ENCODE measurements at places on chromosomes 4 and X.
A peak's percentile ranks its signal among the peaks of the same experiment; 100 is the strongest.

GRCh38 chr4:102454981-102455685, 46.0 kb upstream of the NFKB1 start:
- no peak for DNase-seq

DNA sequence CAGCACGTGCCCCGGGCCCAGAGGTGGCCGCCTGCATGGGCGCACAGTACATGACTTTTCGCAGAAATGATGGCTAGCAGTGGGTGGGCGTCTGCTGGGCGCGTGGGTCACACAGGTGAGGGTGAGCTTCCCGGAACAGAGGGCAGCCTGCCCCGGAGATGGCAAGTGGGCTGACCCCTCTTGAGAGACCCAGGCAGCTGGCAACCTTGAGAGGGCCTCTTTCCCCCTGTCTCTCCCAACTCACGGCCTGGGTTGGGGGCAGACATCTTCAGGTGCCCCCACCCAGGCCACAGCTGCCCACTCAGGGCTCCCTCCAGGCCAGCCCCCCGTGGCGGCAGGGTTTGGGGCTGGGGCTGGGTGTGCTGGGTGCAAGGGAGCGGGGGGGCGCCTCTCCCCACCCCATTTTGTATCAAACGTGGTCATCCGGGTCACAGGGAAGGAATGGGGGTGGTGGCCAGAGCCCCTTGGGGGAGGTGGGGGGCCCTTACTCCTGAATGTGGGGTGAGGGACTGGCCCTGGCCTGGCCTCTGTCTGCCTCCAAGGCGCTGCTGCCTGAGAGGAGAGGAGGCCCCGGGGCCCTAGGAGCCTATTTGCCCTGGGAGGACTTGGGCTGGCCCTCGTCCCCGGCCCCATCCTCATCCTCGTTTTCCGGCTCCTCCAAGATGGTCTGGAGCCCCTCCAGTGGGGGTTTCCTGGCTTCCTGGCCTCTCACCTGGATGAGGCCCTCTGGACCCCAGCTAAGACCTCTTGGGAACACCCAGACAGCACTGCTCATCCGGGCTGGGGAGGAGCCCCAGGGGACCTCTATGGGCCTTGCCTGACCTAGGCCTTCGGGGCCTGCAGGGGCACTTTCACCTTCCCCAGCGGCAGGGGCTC, 4.6 kb downstream of the PNMA6E start:
- no peak for DNase-seq

DNA sequence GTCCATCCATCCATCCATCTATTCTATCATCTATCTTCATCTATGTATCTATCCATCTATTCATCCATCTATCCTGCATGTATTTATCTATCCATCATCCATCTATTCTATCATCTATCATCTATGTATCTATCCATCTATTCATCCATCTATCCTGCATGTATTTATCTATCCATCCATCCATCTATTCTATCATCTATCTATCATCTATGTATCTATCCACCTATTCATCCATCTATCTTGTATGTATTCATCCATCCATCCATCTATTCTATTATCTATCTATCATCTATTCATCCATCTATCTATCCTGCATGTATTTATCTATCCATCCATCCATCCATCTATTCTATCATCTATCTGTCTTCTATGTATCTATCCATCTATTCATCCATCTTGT, 65.9 kb upstream of the PPP2R3B start:
- no peak for DNase-seq

GRCh38 chrX:109952985-109953905, 49.7 kb upstream of the TMEM164 start:
- DNase-seq: no peak

- DNase-seq: no peak
Observed at GRCh38 chrX:80471582-80471981, 51.3 kb downstream of the TENT5D start.

- no peak for DNase-seq
Observed at GRCh38 chr4:23547096-23547495, 342.8 kb downstream of the PPARGC1A start.

DNA sequence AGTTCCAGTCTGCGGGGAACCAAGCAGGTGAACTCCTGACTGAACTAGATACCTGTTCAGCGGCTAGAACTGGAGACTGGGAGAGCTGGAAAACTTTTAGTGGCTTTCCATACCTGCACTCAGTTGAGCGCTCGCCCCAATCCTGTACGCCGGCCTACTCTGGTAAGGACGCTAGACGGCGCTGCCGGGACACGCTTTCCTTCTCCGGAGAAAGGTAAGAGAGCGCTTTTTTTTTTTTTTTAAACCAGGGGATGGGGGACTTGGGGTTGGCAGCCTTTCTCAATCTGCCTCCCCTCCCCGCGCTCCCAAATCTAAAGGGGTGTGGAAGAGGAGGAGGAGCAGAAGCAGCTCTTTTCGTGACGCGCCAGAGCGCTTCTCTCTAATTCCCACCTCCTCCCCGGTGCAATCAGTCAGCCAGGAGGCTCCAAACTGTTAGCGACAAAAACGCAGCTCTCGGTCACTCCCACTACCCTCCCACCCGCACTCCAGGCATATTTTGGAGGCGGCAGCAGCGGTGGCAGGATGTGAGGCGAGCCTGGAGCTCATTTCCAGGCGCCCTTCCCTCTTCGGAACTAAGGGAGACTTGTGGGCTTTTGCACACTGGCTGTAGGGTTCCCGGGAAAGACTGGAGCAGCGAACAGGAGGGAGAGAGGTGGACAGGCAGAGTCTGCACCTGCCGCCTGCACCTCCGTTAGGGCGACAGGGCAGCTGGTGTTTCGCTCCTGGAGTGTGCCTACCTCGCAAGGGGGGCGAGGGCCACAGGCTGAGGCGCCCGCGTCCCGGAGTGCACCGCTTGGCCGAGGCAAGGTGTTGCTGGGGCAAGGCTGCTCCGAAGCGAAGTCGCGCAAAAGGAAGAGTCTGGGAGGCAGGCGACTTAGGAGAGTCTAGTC, at the start of gene IL1RAPL2:
Gene IL1RAPL2, plus strand, starts transcription at position 409 of the 890 bp plus-strand sequence.
- no peak for DNase-seq

- DNase-seq: peak; percentile 19
Observed at GRCh38 chr4:73187325-73187724, 71.3 kb downstream of the ANKRD17 start.

- peak; percentile 19 for DNase-seq
Observed at GRCh38 chr4:21290562-21290961, 590.3 kb downstream of the PACRGL start.

- peak; percentile 88 for DNase-seq
Observed at GRCh38 chr4:8287343-8288280, 18.1 kb downstream of the HTRA3 start.

DNA sequence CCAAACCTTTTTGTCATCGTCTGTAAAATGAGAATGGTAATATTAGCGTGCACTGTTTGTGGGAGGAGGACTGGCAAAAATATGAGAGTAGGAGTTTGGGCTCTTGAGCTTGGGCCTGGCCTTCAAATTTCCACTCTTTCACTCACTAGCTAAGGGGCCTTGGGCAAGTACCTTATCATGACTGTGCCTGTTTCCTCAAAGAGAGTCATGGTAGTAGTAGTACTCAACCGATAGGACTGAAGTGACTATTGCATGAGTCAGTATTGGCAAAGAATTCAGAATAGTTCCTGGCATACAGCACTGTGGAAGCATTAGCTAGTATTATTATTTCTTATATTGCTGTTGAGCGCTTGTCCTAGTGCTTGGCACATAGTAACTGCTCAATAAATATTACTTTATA, 16.0 kb upstream of the RBM3 start:
- DNase-seq: no peak

DNA sequence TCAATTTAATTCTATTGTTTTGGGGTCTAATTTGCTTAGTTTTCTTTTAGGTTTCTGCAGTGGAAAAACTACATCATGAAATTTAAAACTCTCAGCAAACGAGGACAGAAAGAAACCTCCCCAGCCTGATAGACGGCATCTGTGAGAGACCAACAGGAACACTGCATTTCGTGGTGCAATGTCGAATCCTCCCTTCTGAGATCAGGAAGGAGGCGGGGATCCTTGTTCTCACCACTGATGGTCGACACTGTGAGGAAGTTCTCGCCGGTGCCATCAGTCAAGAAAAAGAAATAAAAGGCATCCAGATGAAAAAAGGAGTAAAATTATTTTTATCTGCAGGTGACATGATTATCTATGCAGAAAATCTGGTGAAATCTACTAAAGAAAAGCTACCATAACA, 16.5 kb downstream of the GAK start:
- peak; percentile 68 for DNase-seq

GRCh38 chr4:145230726-145231125, 50.3 kb upstream of the OTUD4 start:
- no peak for DNase-seq

All from NB4 (cell line).